ENCODE measurements at places on chromosomes 13 and 19.

- no peak for DNase-seq
Measured at GRCh38 chr19:18731562-18732008, 48.1 kb downstream of the CRTC1 start.

GRCh38 chr13:104357672-104358354, 1291.6 kb upstream of the SLC10A2 start:
- peak; percentile 80 for DNase-seq

- no peak for DNase-seq
Measured at GRCh38 chr19:13964776-13965175, 12.5 kb downstream of the DCAF15 start.

DNA sequence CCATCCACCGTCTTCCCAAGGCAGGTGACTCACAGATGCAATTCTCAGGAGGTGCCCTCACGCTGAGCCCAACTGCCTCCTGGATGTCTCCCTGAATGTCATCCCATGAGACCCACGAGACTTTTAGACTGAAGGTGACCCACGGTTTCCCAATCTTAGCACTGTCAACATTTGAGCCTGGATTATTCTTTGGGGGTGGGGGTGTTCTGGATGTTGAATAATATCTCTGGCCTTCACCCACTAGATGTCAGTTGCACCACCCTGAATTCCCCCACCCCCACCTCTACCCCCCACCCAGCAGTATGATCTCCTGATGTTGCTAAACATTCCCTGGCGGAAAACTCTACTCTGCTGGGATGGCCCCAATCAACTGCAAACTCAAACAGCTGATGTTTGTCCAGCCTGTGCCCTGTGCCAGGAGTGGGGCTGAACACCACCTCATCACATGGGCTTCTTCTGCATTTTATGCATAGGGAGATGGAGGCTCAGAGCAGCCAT, 2.2 kb upstream of the CYP4F22 start:
- no peak for DNase-seq

GRCh38 chr19:51521781-51522180, 9.7 kb downstream of the SIGLEC6 start:
- DNase-seq = no peak

DNA sequence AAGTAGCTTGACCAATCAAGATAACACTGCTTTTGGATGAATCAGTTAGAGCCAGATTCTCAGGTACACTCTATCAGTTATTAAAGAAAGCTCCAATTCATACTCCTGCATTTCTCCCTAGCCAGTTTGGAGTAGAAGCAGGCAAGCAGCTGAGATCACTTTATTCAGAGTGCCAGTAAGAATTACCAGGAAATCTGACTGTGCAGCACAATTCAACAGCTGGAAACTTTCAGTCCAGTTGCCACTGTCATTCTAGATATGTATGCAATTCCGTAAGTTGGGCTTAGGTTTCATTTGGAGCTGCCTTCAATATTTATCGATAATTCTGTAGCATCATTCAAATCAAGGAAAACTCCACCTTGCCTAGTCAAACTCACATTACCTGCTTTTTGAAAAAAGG, 2625.6 kb upstream of the PCDH20 start:
- DNase-seq = no peak

GRCh38 chr13:45468635-45469034, 3.9 kb downstream of the COG3 start:
- no peak for DNase-seq

GRCh38 chr19:17610384-17610783, 54.9 kb downstream of the COLGALT1 start:
- no peak for DNase-seq
